Right ventricle myocardium superior (tissue), 1 donor: ENCODE measurements at places on chromosomes 1 and 21.

- DNase-seq, result no peak
These were observed 40.4 kb downstream of the TBX15 start for GRCh38 chr1:118947790-118948189.

DNA sequence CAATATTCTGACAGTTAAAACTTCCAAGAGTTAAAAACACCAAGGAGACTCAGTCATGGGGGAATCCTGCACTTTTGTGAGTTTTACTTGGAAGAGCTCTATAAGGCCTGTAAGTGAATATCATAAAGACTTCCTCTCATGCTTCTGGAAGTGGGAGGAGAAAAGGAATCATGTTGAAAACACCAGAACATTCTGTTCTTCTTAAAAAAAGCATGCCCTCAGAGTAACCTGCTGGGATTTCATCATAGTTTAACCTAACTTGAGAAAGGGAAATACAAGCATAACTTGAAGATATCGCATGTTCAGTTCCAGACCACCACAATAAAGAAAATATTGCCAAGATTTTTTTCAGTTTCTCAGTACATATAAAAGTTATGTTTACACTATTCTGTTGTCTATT, 51.9 kb downstream of the COL11A1 start:
- DNase-seq, result no peak

GRCh38 chr1:224223819-224224714, 41.0 kb downstream of the DEGS1 start:
- no peak for DNase-seq

- no peak for DNase-seq
These were observed 27.3 kb upstream of the ZNF362 start for GRCh38 chr1:33228935-33229487.

DNA sequence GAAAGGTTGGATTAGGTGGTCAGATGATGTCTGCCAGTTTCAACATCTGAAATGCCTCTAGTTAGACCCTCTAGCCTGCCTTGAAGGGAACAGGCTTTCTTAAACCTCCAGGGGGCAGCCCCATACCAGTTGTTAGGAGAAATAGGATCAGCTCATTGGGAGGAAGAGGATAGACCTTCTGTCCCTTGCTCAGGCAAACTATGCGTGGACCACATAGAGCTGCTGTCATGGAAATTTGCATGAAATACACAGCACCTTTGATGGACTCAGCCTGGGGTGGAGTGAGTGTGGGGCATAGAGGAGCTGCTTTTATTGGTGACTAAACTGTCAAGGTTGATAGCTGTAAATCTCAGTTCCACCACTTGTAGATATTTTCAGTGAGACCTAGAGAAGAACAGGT, 38.4 kb upstream of the SPAG17 start:
- DNase-seq, result no peak

DNA sequence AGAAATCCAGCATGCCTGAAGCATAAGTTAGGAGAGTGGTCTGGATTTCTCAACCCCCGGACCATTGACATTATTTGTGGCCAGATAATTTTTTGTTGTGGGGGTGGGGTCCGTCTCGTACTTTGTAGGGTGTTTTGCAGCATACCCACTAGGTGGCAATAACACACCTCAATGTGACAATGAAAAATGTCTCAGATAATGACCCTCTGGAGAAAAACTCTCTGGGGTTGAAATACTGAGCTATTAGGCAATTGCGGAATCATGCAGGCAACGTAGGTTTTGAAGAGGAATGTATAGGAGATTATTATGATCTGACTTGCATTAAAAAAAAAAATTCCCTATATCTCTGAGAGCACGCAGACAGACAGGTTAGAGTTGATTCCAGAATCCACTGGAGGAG, 25.3 kb upstream of the RRP15 start:
- DNase-seq, result no peak

DNA sequence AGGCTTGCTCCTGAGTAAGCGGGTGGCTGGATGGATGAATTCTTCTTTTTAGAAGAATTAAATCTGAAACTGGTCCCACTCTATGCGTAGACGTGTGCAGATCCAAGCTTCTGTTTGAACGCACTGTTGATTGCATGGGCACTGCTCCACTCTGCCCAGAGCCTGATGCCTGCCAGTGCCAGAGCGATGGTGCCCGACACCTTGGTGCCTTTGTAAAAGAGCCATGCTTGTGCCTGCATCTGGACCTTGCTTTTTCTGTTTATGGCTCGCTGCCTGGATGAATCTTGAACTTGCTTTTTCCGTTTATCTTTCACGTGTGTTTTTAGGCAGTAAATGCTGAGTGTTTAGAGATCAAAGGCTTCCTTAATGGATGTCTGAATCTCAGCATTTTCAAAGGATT, 15.0 kb upstream of the PWP2 start:
- DNase-seq, result no peak

GRCh38 chr1:203678943-203679661, 52.5 kb downstream of the ATP2B4 start:
- no peak for DNase-seq

GRCh38 chr21:41836166-41837015, 42.8 kb downstream of the PRDM15 start:
- DNase-seq, result peak; percentile 17

DNA sequence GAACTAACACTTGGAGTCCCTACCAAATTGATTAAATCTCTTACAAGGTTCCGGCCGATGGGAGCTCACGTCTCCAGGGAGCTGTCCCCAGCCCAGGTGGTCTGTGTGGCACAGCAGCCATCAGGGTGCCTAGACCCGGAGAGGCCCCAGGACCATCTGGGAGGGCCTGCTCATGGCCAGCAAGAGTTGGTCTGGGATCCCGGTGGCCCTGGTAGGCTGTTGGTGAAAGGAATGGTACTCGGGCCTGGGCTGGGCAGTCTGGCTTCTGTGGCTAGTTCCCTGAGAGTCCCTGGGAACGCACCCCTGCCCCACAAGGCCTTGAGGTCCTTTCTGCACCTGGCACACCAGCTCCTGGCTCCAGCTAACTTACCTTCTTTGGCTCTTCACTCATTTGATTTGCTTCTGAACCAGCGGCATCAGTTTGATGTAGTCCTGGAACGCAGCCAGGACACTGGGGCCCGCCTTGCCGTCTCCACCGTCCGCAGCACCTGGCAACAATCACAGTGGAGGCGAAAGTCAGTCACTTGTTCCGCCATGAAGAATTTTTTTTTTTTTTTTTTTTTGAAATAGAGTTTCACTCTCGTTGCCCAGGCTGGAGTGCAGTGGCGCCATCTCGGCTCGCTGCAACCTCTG, 62.5 kb downstream of the SCCPDH start:
- no peak for DNase-seq

GRCh38 chr21:42384989-42385388, 10.9 kb downstream of the TMPRSS3 start:
- no peak for DNase-seq
